Neural crest cell (in vitro differentiated cells): ENCODE measurements at places on chromosomes 6 and 20. TPM values are rescaled to one million over a fixed set of nuclear protein-coding genes. Genes with fewer than 3 reads are reported as not detected.

The DEFB110 gene
- not detected in 2 replicates for total RNA-seq

The MRS2 gene
- total RNA-seq = 38.4 and 39.5 TPM in 2 replicates

The MOCS1 gene
- total RNA-seq = 15.9 and 18.4 TPM in 2 replicates

The KIF25 gene
- total RNA-seq = 0.72 and 1.0 TPM in 2 replicates
